ENCODE measurements at places on chromosomes 6 and 20. TPM values are rescaled to one million over a fixed set of nuclear protein-coding genes. Genes with fewer than 3 reads are reported as not detected.

Gene PSORS1C2
- not detected for total RNA-seq

Gene GNMT
- total RNA-seq = 1.2 TPM

Gene SPATA25
- total RNA-seq = 8.6 TPM

- no peak for DNase-seq
Observed at GRCh38 chr6:13044390-13044789, 283.9 kb downstream of the TBC1D7 start.

GRCh38 chr6:115203381-115203780, 857.3 kb downstream of the FRK start:
- DNase-seq = no peak

Gene EPPIN
- not detected for total RNA-seq

Measured in aorta (tissue), 5 donors.